ENCODE measurements at places on chromosomes 16 and 17. TPM values are rescaled to one million over a fixed set of nuclear protein-coding genes. Genes with fewer than 3 reads are reported as not detected.
A peak's percentile ranks its signal among the peaks of the same experiment; 100 is the strongest.

DNA sequence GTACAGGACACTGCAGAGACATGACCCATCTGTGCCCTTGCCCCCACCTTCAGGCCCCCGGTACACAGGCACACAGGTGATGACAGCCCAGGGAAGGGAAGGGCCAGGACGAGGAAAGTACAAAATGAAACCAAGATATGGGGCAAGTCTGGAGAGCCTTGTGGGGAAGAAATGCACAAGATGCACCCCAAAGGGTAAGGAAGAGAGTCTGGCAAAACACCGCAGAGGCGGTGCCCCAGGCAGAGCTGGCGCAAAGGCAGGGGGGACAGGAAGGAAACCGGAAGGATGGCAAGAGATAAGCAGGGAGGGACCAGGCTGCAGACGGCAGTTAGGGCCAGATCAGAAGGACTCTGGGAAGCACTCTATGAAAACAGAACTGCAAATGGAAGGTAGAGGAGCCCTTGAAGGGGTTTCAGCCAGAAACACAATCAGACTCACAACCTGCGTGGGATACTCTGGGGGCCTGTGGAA is 81.4 kb downstream of the SLC39A11 start:
- no peak for DNase-seq

GRCh38 chr17:57750895-57751294 is 5.8 kb upstream of the CCDC182 start:
- no peak for DNase-seq

DNA sequence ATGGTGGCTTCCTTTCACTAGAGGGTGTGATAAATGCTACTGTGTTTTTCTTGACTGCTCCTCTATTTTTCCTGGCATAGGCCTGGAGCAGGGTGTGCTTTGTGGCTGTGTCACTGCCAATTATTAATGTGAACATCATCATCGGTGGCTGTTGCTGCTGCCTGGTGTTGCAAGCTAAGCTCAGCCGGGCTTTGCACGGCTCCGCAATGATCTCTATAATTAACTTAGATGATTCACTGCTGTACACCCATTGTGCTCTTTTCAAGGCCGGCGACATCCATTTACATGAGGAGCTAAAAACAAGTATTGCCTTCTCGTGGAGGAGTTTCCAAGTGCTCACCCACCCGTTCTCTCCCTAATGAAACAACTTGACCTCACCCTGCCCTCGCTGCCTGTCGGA is 160.1 kb upstream of the IRX3 start:
- DNase-seq: no peak

DNA sequence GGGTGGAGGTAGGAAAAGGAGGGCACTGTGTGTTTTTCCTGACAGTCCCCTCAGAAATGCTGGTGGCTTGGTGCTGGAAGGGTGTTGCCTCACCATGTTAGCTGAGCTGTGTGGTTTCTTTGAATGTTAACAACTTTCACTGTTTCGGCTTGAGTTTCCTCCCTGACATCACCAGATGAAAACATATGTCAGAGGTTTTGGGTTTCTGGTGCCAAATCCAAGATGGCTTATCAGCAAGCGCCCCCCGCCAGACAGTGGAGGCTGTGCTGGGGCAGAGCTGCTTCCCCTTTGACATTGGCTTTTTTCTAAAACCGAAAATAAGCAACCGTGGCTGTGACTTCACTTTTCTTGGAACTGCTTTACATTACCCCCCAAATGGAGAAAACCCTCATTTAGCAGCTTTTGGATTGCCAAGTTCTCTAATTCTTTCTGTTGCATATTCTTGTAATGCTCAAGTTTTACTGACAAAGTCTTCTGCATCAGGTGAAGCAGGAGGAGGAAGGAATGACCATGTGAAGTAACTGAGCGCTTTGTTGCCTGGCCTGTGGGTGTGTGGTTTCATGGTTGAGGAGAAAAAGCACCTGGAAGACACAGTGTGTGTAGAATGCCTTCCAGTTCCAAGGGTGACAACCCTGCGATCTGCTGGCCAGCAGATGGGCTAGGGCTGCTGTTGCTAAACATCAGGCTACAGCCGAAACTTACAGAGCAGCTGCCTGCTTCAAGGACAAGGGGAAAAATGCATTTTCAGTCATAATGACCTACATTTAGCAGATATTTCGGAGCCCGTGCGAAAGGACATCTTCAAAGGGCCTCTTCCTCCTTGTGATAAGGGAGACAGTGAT is 9.7 kb downstream of the RMI2 start:
- DNase-seq: no peak

DNA sequence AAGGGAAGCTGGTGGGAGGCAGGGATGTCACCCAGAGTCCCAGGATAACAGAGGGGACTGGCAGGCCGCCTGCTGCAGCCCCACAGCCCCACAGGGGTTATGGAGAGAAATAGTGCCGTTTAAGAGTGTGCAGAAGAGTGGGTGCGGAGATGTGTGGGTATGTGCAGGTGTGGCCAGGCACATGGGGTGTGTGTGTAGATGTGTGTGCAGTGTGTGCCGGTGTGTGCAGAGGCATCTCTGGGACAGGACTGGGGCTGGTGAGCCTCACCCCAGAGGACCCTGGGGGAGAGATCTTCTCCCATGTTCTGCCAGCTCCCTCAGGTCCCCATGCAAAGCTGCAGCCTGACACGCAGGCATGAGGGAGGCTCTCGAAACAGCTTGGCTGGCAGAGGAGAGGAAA is 157.4 kb downstream of the RBFOX3 start:
- DNase-seq: no peak

GRCh38 chr17:50076221-50076590 is 18.9 kb upstream of the PDK2 start:
- no peak for DNase-seq

DNA sequence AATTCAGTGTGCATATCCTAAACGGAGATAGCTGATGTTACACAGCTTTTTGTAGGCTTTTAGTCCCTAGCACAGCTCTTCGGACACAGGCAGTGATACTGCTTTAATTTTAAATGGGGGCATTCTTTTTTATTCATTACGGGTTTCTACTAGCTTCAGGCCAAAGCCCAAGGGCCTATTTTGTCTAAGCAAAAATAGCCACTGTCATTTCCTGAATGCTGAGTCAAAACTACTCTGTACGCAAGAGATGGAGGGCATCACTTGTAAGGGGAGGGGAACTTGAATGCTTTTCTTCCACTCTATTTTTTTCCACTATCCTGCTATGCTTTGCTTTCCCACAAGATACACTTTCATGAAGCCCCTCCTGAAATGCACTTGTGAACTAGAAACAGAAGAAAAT is 360.7 kb downstream of the PMP22 start:
- no peak for DNase-seq

GRCh38 chr16:86091976-86092375 is 193.0 kb downstream of the IRF8 start:
- DNase-seq: no peak

- DNase-seq: no peak
Measured at GRCh38 chr16:30434852-30435251, 5.0 kb upstream of the DCTPP1 start.

DNA sequence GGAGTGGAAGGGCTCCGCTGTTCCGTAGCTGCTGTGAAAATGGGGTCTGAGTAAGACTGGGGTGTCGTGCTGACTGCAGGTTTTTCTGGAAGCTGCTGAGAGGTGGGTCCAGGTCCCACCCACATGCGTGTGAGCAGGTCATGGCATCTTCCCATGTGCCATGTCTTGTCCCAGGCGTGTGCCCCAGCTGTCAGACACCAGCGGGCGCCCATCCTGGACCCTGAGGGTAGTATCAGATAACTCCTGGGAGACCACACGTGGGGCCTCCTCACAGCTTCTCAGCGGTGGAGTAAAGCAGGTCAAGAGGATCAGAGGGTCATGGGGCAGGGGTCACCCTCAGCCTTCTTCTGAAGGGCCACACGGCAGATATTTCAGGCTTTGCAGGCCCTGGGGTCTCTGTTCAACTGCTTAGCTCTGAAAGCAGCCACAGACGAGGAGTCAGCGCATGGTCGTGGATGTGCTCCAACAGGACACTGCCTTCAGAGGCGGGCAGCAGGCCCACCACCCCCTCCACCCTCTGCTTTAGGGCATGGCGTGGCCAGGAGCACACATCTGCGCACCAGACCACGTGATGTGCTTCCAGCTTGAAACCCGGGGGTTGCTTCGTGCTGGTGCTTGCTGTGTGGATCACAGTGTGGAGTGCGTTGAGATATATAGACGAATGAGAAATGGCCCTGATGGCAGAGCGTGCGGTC is 68.7 kb downstream of the BANP start:
- DNase-seq: no peak

GRCh38 chr17:71176331-71176730 is 944.5 kb upstream of the SOX9 start:
- no peak for DNase-seq

DNA sequence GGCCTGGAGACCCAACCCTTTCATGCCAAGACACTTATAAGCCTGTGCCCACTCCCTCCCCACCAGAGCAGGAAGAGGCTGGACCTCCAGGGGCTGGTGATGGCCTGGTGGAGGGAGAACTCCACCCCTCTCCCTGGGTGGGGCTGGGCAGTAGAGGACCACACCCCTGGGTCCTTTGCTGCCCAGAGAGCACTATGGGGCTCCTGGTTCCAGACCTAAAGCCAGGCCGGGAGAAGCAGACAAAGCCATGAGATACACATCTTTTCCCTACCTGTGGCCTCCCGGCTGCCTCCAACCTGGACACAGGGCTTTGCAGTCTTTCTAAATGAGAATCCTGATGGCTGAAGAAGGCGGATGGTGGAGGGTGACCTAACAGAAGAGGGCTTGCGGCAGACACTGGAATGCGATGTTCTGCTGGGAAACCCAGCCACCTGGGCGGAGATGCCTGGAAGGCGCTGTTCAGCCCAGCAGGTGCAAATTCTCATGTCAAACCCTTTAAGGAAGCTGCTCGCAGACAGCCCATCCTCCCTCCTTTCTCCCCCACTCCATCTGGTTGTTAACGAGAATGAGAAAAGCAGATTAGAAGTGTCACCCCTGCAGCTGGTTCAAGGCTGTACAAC is 43.9 kb upstream of the KIFC3 start:
- peak; percentile 77 for DNase-seq

GRCh38 chr16:84270071-84270470 is 24.6 kb upstream of the WFDC1 start:
- no peak for DNase-seq

GRCh38 chr17:40697297-40697696 is 6.3 kb downstream of the KRT24 start:
- DNase-seq: no peak

DNA sequence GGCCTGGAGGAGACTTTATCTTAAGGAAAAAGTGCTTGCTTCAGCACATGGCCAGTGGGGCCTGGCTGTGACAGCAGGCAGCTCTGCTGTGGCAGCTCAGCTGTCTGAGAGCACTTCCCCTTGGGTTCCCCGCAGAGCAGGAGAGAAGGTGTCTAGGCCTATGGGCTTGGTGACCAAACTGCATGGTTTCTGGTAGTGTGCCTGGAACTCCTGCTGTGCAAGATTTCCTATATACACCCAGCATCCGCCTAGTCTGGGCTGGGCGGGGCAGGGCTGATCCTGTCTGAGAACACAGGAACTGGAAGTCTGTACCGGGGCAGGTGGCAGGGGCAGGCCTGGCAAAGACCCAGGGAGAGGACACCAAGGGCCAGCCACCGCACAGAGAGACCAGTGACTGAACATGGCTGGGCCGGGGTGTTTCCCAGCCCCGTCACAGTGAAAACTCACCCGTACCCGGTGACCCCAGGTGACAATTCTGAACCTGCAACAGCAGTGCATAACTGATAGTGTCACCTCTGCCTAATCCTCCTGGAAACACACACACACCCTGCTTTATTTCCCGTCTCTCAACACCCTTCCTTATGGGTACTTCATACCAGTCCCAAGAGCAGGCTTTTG is 39.3 kb downstream of the CHD9 start:
- no peak for DNase-seq

DNA sequence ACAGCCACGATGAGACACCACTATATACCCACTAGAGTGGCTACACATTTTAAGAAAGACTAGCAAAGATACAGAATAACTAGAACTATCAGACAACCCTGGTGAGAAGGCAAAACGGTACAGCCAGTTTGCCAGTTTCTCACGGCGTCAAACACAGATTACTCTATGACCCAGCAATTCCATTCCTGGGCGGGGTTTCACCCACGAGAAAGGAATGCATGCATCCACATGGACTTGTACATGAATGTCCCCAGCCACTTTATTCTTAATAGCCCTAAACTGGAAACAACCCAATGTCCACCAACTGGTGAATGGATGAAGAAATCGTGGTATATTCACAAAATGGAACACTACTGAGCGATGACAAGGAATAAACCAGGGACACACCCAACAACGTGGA is 74.5 kb downstream of the MYH10 start:
- no peak for DNase-seq

DNA sequence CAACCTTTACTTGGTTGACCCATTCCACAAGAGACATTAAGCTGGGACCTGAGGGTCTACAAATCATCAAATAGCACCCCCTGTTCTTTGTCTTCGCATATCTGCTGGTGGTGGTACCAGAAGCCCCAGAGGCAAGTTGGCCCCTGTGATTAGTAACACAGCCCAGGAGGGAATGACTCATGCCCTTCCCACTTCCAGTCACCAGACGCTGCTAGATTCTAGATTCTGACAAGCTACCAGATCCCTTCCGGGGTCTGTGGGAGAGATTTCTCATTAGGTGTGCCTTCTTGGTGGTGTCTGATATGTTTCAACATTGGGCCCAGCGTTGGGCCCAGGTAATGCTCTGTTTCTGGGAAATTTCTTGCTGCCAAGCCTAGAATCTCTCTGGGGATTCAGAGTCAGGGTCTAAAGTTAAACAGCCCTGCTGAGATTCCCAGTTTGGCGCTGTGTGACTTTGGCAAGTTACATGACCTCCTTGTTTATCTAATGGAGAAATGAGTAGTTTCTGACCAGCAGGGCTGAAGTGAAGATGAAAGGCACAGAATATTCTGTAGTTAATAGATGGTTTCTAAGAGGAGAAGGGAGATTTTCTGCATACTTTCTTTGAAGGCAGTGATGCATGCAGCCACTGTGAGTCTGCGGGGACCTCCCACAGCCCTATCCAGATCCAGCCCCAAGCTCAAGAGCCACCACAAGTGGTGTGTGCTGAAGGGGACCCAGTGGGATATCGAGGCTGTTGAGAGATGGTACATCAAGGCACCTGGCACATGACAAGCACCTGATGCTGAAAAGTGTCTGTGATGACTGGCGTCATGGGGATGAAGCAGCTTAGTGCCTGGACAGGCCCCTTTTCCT is 3.9 kb downstream of the TRPV2 start:
- peak; percentile 29 for DNase-seq

Gene MYLK3
- 2.3 TPM for total RNA-seq

Gene MPP3
- total RNA-seq: 7.7 TPM

Gene CPNE7
- total RNA-seq: 11.8 TPM

Gene RHBDL1
- 3.1 TPM for total RNA-seq

Gene MYH3
- 4.2 TPM for total RNA-seq

Gene FBXL20
- total RNA-seq: 7.7 TPM

Gene GPATCH8
- total RNA-seq: 16.9 TPM

Gene IQCK
- total RNA-seq: 4.4 TPM

Gene DNASE1
- 13.8 TPM for total RNA-seq

Gene GGT6
- not detected for total RNA-seq
